ENCODE measurements at places on chromosomes 12 and 14.

- DNase-seq, result peak; percentile 14
These were observed 12.1 kb downstream of the NCKAP1L start for GRCh38 chr12:54509617-54510016.

GRCh38 chr12:7787574-7788293, 1.5 kb upstream of the NANOG start:
- peak; percentile 49 for DNase-seq

DNA sequence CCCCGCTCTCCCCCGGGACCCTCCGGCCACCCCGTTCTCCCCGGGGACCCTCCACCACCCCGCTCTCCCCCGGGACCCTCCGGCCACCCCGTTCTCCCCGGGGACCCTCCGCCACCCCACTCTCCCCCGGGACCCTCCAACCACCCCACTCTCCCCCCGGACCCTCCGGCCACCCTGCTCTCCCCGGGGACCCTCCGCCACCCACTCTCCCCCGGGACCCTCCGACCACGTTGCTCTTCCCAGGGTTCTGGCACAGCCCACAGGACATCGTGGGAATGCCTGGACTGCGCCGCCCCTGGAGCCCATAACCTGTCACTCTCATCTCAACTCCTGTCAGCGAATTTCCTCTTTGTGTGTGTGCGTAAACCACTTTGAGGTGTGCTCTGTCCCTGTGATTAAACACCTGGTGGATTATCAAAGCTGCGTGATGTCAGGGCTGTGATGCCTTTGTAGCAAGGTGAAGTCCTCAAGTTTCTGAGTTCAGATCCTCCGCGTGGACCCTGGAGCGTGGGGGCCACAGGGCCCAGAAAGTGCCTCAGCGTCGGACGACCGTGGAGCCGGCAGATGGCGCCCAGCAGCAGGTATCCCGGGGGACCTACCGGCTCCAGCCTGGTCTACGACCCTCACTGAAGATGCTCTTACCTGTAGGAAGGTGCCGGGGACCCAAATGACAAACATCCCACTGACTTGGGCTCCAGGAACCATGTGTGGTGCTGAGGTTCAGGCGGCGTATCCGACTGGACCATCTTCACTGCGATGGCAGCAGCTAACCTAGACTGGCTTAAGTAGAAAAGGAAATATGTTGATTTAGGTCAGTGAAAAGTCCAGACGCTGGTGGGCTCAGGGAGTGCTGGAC, 63.2 kb upstream of the GALNT9 start:
- DNase-seq, result no peak

DNA sequence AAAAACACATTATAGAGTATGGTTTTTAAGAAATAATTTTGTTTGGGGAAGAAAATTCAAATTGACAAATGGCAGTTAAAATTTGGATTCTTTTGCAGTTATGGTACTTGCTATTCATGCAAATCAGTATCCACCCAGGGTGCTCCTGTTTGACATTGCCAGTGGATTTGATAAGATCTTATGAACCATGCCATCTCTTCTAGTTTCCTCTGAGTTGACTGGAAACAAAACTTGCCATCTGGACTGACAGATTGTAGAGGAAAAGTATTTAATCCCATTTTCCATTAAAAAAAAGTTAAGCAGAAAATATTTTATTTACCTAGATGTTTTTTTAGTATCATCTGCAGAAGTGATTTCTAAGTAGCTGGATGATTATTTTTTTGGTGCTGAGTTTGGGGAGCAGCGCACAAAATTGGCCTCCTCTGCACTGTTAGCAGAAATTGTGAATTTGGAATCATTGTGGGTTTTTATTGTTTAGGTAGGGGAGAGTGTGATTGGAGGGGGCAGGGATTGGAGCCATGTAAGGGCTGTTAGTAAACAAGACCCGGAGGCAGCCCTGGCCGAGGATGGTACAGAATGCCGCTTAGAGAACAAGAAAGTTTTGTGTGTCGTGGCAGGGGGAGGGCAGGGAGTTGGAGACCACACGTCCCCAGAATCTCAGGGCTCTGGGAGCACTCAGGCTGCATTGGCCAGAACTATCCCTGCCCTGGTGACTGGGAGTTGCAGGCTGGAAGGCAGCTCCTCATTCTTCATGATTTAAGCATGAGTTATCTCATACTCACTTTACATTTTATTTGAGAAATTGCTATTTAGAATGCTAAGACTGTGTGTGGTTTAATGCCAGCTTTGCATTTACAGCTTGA, 56.6 kb downstream of the WDR20 start:
- no peak for DNase-seq
